Stimulated activated CD8-positive, alpha-beta memory T cell treated with anti-CD3 and anti-CD28 coated beads, Interleukin-4, amount 100 ng/mL, for 24 hours (primary cell): ENCODE measurements at places on chromosomes 6 and 20.
A peak's percentile ranks its signal among the peaks of the same experiment; 100 is the strongest.

GRCh38 chr6:20113649-20114224, 98.5 kb downstream of the MBOAT1 start:
- DNase-seq, result no peak

GRCh38 chr6:40599555-40599954, 12.4 kb upstream of the LRFN2 start:
- DNase-seq, result no peak

GRCh38 chr20:46816886-46817638, 77.6 kb upstream of the EYA2 start:
- DNase-seq, result no peak

DNA sequence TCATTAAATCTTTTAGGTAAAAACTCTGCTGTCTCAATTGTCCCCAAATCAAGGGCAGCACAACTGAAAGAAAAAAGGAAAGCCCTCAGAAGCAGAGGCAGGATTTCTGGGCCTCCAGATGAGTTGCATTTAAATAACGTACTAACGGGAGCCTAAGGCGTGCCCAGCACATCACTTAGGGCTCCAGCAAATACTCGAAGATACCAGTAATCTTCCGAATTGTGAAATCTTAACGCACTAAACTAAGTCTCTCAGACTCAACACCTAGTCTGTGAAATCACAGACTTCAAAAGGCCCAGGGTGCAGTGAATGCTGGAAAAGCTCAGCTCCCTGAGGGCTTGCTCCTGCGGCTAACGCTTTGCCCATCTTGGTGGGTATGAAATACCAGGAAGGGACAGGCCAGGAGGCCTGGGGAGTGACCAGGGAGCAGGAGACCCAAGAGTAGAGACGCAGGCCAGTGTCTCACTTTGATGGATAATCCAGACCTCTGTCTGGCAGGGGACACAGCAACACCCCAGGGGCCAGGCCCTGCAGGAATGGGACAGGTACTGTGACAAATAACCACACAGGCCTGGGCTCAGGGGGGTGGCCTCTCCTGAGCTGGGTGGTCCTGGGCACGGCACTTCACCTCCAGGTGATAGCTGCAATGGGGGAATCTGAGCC, 36.4 kb downstream of the RRBP1 start:
- DNase-seq, result no peak

DNA sequence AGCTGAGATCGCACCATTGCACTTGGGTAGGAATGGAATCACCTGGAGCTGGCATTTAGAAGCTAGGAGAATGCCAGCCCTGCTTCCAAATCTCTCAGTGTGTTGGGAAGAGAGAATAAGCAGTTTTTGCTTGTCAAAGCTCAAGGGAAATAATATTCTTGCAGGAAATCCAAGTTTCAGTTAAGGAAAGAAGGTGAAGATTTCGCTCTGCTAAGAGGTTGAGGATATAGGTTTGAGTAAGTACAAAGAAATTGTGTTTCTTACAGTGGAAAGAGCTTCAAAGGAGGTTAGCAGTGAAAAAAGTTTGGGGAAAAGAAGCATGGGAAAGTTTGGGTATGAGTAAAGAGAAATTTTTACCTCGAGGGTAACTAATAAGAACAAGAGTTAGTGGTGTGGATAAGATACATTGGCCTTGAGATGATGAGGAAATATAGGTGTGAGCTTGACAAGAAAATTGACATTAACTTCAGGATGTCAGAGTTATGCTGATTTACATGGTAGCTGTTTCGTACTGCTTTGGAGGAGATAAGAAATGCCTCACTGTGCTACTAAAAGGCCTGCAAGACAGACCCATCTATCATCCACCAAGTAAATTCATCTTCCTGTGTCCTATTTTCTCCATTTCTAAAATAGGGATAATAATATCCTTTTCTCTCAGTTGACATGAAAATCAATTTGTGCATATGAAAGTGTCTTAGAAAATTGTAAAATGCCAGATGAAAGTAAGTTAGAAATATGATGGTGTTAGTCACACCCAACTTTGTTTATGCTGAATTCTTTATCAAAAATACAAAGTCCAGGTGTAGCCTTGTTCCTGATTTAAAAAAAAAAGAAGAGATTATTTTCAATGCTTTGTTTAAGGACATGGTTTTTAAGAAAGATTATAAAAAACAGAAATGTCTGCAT, 12.8 kb upstream of the HINT3 start:
- DNase-seq, result no peak

DNA sequence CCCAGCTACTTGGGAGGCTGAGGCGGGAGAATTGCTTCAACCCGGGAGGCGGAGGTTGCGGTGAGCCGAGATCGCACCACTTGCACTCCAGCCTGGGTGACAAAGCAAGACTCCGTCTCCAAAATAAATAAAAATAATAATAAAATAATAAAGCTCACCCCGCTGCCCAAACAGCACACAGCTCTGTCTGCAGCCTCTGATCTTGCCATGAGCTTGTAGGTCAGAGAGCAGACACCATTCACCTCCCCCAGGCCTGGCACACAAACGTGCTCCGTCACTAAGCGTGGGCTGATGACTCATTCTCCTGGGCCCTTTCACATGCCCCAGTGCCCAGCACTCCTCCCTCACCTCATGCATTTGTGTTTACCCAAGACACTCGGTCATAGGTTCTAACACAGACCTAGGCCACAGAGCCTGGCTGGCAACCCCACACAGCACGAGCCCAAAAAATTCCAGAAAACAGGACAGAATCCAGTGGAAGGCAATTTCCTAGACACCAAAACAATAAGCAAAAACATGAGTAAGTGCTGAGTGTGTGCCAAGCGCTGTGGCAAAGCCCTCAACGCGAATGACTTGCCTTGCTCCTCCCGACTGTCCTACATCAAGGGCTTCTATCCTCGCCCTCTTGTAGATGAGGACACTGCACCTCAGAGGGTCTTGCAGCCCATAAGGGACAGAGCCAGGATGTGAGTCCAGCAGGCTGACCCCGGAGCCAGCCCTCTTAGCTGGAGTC, 18.0 kb downstream of the ATP9A start:
- DNase-seq, result peak; percentile 25

GRCh38 chr6:130699742-130700141, 127.5 kb upstream of the SMLR1 start:
- no peak for DNase-seq

DNA sequence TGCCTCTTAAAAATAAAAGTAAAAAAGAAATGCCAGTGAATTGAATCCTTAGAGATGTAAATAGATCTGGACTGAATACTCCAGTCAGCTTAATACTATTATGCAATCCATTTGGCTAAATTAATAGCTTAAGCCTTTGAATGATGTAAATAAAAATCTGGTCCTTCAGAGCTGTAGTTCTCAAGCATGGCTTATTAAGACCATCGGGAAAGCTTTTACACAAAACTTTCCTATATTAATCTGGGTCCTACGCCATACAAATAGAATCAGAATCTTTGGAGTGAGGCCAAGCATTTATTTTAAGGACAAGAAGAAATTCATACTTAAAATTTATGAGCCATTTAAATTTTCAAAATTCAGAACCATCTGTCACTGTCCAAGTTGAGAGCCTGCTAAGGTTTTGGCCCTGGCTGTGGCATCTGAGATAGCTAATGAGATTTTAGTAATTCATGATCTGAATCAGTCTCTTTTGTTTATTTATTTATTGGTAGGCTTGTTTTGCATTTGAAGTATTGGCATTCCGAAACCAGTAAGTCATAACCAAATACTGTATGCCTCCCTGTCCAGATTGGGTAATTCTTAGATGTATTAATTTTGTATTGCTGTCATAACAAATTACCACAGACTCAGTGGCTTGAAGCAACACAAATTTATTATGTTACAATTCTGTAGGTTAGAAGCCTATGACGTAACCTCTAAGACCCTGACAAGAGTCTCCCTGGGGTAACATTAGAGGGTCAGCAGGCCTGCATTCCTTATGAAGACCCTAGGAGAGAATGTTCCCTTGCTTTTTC, 228.1 kb upstream of the RAB32 start:
- DNase-seq, result no peak

GRCh38 chr6:8229915-8230756, 127.8 kb upstream of the EEF1E1 start:
- no peak for DNase-seq

- no peak for DNase-seq
Measured at GRCh38 chr6:154914288-154914687, 80.8 kb upstream of the TIAM2 start.

- DNase-seq, result no peak
Measured at GRCh38 chr6:127119102-127120022, 891 bp downstream of the RSPO3 start.

GRCh38 chr20:11267131-11267761, 593.4 kb upstream of the JAG1 start:
- no peak for DNase-seq

DNA sequence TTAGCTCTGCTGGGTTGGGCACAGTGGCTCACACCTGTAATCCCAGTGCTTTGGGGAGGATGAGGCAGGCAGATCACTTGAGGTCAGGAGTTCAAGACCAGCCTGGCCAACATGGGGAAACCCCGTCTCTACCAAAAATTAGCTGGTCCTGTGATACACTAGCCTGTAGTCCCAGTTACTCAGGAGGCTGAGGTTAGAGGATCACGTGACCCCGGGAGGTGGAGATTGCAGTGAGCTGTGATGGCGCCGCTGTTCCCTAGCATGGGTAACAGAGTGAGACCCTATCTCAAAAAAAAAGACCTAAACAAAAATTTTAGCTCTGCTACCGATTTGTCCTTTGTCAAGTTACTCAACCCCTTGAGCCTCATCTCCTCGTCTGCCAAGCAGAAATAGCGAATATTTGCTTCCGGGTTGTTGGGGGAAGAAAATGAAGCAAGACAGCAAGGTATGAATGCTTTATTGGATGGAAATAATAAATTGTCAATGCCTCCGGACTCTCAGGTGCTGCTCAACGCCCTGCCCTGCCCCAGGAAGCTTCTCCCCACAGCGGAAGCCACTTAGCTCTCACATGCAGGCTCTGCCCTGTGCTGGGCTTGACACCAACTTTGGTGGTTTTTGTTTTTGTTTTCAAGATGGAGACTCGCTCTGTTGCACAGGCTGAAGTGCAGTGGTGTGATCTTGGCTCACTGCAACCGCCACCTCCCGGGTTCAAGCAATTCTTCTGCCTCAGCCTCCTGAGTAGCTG, 24.9 kb upstream of the ITCH start:
- DNase-seq, result no peak

GRCh38 chr6:6007366-6008088, 802 bp upstream of the NRN1 start:
- DNase-seq, result no peak
